ENCODE measurements at places on chromosomes 2 and 18. TPM values are rescaled to one million over a fixed set of nuclear protein-coding genes. Genes with fewer than 3 reads are reported as not detected.

- H3K27ac ChIP-seq, result no peak overlapping the region
- H3K36me3 ChIP-seq, result no peaks in the 10 kb centered on the region
- DNase-seq, result no peak
Observed at GRCh38 chr2:119256582-119256921, 32.9 kb downstream of the STEAP3 start.

- peaks cover 65% of the 10 kb centered on the region for H3K27me3 ChIP-seq
- H3K27ac ChIP-seq, result no peak overlapping the region
- DNase-seq, result no peak
- no peak overlapping the region for H3K4me3 ChIP-seq
- peaks cover 6% of the 10 kb centered on the region for H3K36me3 ChIP-seq
Observed at GRCh38 chr2:110107092-110108079, 8.2 kb downstream of the MALL start.

DNA sequence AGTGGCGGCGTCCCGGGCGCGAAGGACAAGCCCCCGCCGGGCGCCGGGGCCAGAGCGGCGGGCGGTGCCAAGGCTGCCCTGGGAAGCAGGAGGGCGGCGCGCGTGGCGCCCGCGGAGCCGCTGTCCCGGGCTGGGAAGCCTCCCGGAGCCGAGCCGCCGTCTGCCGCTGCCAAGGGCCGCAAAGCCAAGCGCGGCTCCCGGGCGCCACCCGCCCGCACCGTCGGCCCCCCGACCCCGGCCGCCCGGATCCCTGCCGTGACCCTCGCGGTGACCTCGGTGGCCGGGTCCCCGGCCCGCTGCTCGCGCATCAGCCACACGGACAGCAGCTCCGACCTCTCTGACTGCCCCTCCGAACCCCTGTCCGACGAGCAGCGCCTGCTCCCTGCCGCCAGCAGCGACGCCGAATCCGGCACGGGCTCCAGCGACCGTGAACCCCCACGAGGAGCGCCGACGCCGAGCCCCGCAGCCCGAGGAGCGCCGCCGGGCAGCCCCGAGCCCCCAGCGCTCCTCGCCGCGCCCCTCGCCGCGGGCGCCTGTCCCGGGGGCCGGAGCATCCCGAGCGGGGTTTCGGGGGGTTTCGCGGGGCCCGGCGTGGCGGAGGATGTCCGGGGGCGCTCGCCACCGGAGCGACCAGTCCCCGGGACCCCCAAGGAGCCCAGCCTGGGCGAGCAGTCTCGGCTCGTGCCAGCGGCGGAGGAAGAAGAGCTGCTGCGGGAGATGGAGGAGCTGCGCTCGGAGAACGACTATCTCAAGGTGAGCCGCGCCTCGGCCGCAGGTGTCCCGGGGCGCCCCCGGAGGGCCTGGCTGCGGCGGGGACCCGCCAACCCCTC lies 820 bp downstream of the MTCL1 start:
- H3K4me3 ChIP-seq, result peak overlapping the region; percentile 57
- DNase-seq, result peak; percentile 21
- H3K36me3 ChIP-seq, result peaks cover 1% of the 10 kb centered on the region
- H3K27ac ChIP-seq, result no peak overlapping the region

- H3K36me3 ChIP-seq, result no peaks in the 10 kb centered on the region
- H3K4me1 ChIP-seq, result no peaks in the 10 kb centered on the region
- no peak overlapping the region for H3K27ac ChIP-seq
- H3K4me3 ChIP-seq, result no peak overlapping the region
Observed at GRCh38 chr2:189086710-189087109, 92.9 kb downstream of the COL5A2 start.

IWS1 gene
- 39.0 TPM for total RNA-seq
